ENCODE measurements at places on chromosomes 4 and X.

DNA sequence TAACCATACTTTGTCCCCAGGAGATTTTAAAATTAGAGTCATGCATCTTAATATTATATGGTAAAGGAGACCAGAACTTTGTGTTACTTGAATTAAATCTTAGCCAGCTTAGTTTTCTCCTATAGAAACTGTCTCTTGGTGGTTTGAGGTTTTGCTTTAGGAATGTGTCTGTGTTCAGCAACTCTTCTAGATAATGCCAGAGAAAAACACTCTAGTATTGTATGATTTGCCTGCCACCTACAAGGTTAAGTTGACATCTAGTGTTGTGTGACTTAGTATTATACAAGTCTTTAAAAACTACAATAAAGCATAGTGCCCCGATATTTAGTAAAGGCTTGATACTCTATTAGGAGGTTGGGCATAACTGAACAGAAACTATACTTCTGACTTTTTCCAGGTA lies 2.1 kb downstream of the UGT8 start:
- no peak for DNase-seq

- no peak for DNase-seq
These were observed 38.6 kb upstream of the GPR101 start for GRCh38 chrX:137072396-137072795.

DNA sequence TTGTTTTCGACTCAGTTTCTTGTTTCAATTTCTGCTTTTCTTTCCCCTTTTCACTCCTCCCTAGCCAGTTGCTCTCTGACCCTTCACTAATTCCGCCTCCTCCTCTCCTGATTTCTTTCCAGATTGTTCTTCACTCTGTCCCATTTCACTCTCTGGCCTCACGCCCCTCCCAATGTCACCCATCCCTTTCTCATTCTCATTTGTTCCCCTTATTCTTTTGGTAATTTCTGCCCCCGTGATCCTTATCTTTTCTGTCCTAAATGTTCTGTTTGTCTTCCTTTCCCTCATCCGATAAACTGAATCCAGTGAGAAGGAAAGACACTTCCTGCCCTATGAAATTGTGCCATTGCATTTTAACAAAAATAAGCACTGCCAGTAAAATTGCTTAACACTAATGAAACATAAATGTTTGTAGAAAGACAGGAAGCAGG lies 94.5 kb upstream of the RASGEF1B start:
- DNase-seq = peak; percentile 80

- no peak for DNase-seq
These were observed 2.9 kb downstream of the TBC1D9 start for GRCh38 chr4:140753329-140753728.

DNA sequence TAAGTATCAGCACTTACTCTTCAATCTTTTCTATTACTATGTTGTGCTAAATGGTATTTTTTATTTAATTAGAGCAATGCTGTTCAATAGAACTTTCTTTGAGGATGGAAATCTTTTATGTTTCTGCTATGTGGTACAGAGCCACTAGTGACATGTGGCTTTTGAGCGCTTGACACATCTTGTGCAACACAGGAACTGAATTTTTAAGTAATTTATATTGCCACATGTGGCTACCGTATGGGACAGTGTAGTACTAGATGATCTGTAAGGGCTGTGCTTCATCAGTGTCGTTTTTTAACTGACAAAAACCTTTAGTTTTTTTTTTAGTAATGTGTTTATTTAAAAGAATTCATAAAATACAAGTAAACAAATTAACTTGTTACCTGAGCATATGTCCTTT lies 22.4 kb downstream of the HPRT1 start:
- no peak for DNase-seq

- no peak for DNase-seq
These were observed 231.3 kb upstream of the CT83 start for GRCh38 chrX:116694046-116694445.

DNA sequence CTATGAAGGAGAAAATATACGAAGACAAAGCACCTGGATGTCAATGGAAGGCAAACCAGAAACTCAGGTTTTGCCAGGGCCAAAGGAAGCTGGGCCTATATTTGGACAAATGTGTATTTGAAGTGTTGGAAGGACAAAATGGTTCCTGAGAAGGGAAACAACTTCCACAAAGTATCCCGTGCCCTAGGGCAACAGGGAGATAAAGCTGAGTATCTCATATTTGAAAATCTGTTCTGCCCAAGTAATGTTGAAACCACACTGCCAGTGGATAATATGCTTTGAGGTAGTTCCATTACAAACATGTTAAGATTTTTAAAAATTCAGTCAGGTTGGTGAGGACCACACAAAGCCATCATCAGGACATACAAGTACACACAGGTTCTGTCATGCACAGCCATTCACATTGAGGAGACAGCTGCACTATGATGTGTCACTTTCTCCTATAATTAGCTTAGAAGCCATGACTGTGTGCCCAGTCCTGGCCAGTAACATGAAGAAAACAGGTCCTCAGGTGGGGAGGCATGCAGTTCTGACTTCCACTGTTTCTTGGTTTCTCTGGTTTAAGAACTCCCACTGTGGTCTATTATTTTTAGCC lies 116.4 kb downstream of the PWWP3B start:
- DNase-seq = no peak

GRCh38 chrX:125757794-125758564 lies 408.1 kb downstream of the DCAF12L2 start:
- DNase-seq = no peak

- DNase-seq = no peak
These were observed 47.9 kb downstream of the CXCL1 start for GRCh38 chr4:73917081-73917501.

GRCh38 chrX:103356858-103357257 lies 552 bp downstream of the TCEAL9 start:
- DNase-seq = no peak

DNA sequence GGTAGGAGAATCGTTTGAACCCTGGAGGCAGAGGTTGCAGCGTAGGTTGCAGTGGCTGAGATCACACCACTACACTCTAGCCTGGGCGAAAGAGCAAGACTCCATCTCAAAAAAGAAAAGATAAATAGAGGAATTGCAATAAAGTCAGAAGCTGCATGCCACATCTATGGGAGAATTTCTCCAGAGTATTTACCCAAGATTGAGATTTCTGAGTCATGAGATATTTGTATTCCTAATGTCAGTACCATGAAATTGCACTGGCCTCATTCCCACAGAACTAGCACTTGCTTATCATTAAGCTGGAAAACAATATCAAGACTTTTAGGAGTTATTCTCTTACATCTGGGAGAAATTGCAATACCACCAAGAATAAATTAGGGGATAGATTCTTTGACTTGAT lies 37.4 kb downstream of the ASIC5 start:
- no peak for DNase-seq

DNA sequence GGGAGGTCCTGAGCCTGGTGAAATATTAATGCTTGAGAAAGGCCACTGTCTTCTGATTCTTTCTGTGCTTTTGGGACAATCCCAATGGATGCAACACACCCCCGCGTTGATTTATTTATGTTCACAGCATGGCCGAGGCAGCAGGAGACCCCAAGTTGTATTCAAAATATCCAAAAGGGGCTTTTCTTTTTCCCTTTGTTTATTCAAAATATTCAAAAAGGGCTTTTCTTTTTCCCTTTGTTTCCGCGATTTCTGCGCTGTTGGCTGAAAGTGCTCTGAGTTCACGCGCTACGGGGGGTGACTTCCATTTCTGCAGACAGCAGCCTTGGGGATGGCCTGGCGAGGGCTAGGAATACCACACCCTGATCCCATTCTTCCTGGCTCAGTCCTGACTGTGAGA lies 59.5 kb upstream of the PPP2R3B start:
- DNase-seq = no peak

- DNase-seq = no peak
These were observed 88.8 kb downstream of the FMR1NB start for GRCh38 chrX:148069759-148070503.

- no peak for DNase-seq
These were observed 21.4 kb downstream of the MAGEB17 start for GRCh38 chrX:16188687-16189086.

GRCh38 chrX:28158019-28158777 lies 176.9 kb upstream of the DCAF8L1 start:
- DNase-seq = peak; percentile 54

GRCh38 chr4:92299152-92299551 lies 4.6 kb upstream of the GRID2 start:
- DNase-seq = no peak

DNA sequence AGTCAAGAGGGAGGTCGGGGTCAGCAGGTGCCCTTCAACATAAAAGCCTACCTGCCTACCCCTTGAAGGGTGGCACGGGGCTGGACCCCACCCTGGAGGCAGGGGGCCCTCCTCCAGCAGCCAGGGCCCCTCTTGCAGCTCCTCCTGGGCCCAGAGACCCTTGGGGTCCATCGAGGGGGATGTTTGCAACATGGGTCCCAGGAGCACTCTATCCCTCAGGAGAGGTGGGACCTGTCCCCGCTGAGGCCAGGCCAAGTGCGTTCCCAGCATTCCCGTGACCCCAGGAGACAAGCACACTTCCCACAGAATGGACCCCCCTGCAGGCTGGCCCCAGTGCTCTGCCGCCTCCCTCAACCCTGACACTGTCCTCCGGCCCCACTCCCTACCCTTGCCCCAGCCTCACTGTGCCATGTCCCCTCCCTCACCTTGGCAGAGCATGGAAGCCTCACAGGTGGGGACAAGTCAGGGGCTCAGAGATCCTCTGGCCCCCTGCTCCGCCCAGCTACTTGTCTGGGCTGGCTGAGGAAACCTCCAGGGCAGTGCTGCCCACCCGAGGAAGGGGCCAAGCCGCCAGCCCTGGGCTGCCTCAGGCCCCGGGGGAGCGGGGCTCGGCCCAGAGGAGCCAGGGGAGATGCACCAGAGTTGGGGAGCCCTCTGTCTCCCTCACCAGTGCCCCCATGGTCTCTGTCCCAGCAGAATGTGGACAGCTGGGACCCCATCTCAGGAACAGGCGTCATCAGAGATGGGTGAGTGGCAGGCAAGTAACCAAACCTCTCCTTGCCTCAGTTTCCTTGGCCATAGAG lies 2.2 kb downstream of the MXD4 start:
- peak; percentile 43 for DNase-seq

DNA sequence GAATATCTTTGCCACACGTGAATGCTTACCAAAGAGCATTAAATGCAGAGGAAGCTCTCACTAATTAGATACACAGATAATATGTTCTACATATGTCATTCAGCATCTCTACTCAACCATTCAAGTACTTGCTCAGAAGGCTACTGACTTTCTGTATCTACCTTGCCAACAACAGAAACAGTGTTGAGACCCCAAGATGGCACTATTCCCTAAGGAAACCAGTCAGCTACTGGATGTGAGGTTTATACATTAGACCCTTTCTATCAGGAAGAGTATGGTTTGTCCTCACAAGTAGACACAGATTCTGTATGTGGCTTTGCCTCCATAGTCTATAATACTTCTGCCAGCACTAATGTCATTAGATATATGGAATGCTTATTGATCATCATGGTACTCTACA lies 443.9 kb upstream of the INTU start:
- DNase-seq = no peak

DNA sequence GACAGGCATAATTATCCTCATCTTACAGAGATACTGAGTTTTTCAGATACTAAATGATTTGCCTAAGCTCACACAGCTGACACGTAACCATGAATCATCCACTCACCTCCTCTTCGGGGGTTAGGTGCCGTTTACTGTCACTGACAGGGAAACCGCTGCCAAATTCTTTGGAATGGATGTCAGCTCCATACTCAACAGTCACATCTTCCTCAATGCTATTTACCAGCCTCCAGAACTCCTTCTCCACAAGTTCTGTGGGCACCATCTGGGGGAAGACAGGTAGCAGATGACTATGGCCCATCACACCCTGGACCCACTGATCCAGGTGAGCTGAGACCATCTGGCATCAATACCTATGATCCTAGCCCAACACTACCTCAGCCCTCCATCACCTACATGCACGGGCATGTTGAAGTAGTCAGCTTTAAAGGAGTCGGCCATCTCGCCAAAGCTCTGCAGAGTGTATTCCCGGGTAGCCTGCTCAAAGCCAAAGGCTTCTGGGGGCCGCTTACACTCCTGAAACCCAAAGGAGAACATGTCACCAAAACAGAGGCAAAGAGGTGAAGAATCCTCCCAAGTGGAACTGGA lies 13.5 kb downstream of the KDM5C start:
- no peak for DNase-seq

- no peak for DNase-seq
These were observed 1.8 kb downstream of the CCDC22 start for GRCh38 chrX:49237060-49237459.

DNA sequence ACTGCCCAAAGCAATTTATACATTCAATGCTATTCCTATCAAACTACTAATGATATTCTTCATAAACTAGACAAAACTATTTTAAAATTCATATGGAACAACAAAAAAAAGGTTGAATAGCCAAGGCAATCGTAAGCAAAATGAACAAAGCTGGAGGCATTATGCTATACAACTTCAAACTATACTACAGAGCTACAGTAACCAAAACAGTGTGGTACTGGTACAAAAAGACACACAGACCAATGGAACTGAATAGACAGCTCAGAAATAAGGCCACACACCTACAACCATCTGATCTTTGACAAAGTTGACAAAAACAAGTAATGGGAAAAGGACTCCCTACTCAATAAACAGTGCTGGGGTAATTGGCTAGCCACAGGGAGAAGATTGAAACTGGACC lies 67.0 kb downstream of the FGF16 start:
- DNase-seq = no peak
